Trophoblast cell (in vitro differentiated cells and primary cell): ENCODE measurements at places on chromosomes 6 and 20.

- DNase-seq = peak; percentile 13
Measured at GRCh38 chr6:40550202-40551101, 36.7 kb downstream of the LRFN2 start.

- DNase-seq = no peak
Measured at GRCh38 chr20:17616480-17617211, 46.8 kb downstream of the DSTN start.

DNA sequence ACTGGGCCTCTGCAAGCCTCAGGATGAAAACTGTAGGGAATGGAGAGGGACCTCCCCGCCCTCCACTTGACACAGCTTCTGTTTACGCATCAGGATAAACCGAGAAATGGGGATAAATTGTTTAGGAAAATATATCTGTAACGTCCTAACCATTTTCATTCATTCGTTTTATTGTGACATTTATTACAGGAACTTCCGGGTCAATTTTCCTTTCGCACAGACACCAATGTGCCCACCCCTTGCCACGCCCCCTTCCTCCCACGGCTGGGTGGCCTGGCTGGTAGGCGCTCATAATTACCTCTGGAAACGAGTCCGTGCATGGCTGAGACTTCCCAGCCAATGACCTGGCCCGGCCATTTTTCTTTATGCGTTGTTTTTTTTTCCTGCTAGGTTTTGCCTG is 96.1 kb downstream of the BMP7 start:
- DNase-seq = no peak

DNA sequence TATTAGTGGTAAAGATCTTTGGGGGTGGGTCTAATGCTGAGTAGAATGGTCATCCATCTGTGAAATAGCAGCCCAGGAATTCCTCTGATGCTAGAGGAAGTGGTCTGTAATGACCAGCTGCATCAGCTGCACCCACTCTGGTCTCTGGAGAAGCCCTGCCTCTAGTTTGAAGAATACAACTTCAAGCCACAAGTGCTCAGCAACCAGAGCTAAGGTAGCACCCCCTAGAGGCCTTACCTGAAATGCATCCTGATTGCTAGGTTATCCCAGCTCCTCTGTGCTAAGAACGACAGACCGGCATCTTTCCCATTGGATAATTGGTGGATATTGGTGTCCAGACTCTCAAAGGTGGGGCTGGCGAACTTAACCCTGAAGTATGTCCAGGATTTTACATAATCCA is 58.2 kb downstream of the DNAH8 start:
- peak; percentile 55 for DNase-seq

GRCh38 chr6:50847890-50848594 is 29.4 kb downstream of the TFAP2B start:
- DNase-seq = no peak

DNA sequence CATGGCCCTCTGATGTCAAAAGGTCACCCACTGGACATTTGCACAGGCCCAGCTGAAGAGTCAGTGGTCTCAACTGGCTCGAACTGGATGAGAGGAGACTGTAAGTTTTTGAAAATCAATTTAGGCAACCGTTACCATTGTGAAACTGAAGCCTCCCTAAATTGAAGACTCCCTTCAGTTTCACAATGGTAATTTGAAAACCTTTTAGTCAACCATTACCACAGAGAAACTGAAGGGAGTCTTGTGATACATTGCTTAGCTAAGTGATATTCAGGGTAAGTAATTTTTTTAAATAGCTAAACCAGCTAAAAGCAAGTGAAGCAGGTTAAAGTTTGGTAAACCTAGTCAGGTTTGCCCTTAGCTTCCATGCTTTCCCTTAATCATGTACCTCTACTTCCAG is 197.3 kb upstream of the NT5E start:
- DNase-seq = no peak

DNA sequence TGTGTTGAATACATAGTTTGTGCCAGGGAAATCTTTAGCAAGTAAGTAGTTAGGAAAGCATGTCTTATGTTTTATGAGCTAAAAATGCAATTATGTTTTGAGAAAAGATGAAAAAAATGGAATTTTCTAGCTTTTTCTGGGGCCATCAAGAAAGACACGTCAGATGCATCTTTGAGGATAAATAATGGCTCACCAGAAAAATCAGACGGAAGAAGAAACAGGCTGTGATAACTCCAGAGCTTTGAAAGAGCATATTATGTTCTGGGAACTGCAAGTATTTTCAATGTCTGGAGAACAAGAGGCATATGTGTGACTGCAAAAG is 173.7 kb downstream of the CLVS2 start:
- no peak for DNase-seq

- peak; percentile 36 for DNase-seq
Measured at GRCh38 chr20:59939879-59940128, 301 bp downstream of the PPP1R3D start.

DNA sequence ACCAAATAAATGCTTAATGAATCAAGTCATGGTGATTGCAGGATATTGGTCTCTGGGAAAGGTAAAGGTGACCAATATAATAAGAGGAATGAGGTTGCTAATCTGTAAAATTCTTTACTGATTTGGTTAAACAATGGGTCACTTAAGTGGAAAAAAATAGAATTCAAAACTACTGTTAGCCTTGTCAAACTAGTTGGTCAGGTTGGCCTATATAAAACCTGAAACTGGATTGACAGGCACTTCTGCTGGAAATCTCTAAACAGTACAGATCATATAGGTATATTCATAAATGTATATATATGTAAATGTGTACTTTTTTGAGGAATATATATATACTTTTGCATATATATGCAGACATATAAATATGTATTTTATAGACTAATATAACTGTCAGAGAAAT is 19.7 kb downstream of the PLCB4 start:
- DNase-seq = no peak

DNA sequence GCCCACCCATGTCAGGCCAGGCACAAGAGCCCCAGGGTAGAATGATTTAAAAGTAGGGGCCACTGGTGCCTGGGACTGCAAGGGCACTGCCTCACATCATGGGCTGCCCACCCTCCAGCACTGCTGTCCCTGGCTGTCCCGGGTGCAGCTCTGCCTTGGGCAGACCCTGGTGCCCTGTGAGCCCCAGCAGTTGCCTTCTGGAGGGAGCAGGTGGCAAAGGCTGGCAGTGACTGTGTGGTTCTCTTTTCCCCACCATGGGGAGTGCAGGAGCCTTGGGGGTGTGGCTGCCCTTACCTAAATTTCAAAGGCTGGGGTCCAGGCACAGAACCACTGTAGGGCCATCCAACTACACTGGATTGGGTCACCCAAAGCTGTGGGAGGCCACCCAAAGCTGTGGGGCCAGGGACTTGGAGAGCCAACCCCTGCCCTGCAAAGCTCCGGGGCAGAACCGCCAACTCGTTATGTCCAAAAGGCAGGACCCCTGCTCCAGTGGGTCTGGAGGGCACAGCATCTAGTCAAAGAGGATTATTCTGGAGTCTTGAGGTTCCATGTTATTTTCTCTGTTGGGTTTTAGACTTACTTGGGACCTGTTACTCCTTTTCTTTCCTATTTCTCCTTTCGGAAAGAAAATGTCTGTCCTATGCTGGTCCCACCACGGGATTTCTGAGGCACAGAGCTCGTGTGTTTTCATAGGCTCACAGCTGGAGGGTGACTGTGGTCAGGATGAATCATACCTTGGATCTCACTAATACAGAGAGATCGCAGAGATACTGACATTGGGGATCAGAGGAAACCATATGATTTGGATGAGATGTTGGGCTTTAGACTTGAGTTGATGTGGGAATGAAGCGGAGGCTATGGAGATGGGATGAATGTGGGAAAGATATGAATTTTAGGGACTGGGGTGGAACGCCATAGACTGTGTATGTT is 65.3 kb downstream of the RAMACL start:
- no peak for DNase-seq

GRCh38 chr6:154656660-154657059 is 76.6 kb upstream of the SCAF8 start:
- no peak for DNase-seq

- DNase-seq = peak; percentile 94
Measured at GRCh38 chr20:20549704-20550103, 162.7 kb downstream of the RALGAPA2 start.

GRCh38 chr20:22815603-22816315 is 219.4 kb upstream of the SSTR4 start:
- DNase-seq = no peak

- no peak for DNase-seq
Measured at GRCh38 chr6:72260489-72260888, 361.4 kb upstream of the KCNQ5 start.

- no peak for DNase-seq
Measured at GRCh38 chr6:24664046-24664987, 2.4 kb downstream of the TDP2 start.

GRCh38 chr20:49882171-49882970 is 33.0 kb downstream of the SPATA2 start:
- DNase-seq = no peak

DNA sequence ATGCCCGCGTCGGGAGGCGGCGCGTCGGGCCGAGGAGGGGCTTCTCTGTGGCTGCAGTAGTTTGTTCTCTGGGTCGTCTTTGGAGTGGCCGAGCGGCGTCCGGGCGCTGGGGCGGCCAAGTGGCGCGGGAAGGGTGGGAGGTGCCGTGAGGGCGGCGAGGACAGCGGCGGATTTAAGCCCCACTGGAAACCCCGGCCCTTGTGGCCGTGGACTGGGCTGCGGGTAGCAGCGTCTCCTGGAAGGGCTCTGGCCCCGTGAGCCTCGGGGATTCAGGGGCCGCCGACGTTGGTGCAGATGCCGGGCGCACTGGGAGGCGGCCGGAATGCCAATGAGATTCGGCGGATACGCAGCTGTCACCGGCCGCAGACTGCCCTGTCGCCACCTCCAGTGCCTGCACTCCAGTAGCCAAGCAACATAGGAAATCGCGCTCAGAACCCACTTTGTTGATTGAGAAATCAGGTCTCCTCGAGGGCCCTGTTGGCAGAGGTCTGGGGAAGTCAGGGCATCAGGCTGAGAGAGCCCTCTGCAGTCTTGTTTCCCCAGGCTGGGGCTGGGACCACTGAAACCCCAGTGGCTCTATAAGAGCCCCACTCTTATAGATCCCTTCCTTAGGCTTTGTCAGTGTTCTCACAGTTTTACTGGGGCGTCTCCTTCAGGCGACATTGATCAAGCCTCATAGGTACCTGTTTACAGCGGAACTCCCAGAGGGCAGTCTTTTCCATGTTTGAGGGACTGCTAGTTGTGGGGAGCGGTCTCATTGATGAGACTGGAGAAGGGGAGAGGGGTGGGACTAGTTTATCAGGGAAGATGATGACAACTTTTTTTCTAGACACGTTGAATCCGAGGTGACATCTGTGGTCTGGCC is 642 bp downstream of the GZF1 start:
- DNase-seq = peak; percentile 58

GRCh38 chr20:33796263-33796906 is 14.8 kb upstream of the CHMP4B start:
- DNase-seq = peak; percentile 87

DNA sequence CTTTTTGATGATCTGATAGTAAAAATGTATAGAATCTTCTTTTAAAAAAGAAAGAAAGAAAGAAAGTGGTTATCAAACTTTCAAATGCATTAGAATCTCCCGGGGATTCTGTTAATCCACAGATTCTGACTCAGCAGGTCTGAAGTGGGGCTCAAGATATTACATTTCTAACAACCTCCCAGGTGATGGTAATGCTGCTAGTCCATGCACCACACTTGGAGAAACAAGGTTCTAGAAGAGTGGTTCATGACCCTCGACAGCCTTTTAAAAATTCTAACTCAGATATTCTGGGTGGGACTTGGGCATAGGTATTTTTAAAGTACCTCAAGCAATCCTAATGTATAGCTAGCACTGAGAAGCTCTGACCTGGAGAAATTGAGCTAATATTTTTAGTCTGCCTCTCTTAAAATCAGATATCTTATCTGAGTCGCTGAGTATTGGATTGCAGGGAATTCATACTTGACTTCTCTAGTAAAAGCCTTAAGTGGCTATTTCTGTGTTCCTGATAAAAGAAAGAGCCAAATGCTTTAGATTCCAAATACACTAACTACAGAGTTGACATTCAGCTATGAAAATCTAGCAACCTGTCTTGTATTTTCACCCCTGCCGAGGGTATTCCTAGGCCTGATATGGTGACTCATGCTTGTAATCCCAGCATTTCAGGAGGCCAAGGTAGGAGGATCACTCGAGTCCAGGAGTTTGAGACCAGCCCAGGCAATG is 252.4 kb downstream of the PHACTR1 start:
- DNase-seq = no peak

GRCh38 chr6:34248198-34248726 is 544 bp downstream of the SMIM29 start:
- peak; percentile 48 for DNase-seq

DNA sequence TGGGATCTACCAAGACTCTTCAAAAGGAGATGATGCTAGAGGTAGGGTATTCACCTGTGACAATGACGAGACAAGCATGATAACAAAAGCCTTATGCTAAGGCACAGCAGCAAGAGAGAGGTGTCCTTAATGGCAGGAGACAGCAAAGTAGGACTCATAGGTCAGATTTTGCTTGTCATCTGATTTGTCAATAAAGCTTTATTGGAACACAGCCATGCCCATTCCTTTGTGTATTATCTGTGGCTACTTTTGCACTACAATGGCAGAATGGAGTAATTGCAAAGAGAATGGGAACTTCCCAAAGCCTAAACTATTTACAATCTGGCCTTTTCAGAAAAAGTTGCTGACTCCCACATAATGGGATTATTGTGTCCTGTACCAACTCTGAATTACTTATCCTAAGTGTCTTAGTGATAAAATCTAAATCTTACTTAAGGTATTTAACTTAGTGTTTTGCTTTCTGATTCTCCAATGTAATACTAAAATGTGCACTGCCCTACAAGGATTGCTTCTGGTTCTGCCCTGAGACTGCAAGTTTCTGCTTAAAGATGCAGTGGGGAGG is 221.6 kb downstream of the CDC5L start:
- no peak for DNase-seq

GRCh38 chr6:33856655-33857054 is 52.9 kb upstream of the MLN start:
- DNase-seq = no peak

- DNase-seq = no peak
Measured at GRCh38 chr6:29232725-29233124, 62.0 kb downstream of the OR2J2 start.

GRCh38 chr20:24964506-24964840 is 15.4 kb downstream of the CST7 start:
- no peak for DNase-seq

DNA sequence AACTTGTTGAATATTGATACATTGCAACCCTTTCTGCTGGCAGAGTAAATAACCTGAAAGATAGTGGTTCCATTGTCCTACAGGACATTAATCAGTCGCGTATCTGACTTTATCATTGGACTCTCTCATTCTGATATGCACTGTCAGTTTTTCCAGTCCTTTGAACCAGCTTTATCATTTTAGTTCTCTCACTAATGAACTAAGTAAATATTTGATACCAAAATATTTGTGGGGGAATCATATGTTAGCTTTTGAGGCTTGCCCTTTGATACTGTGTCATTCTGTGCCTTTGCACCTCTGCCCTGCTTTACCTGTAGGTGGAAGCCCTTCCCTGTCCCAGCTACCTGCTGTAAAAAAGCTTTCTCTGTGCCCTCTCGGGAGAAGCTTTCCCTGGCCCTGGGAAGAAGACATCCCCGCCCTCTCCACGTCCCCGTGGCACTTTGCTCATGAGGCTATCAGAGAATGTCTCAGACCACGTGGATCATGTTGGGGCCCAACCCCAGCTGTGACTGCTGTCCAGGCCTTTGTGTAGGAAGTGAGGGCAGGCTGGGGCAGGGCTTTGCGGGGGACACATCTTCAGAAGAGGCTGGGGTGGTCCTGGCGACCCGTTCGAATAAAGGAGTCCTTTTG is 117.8 kb upstream of the NXT1 start:
- no peak for DNase-seq

- DNase-seq = no peak
Measured at GRCh38 chr6:14888575-14889000, 357.3 kb upstream of the JARID2 start.
